ENCODE measurements at places on chromosomes 11 and 22.

DNA sequence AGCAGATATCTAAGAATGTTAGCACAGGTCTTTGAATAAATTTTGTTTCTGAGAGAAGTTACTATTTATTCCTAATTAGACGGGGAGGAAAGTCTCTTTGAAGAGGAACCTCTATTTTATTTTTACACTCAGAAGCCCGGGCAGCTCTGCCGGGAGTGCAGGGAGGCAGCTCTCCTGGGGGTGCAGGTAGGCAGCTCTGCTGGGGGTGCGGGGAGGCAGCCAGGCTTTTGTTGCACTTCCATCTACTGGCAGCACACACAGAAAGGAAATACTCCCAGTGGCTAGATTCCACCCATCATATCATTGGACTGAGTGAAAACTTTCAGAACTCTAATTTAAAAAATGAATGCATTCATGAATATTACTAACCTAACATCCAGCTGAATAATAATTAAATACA, 24.6 kb downstream of the OR10A6 start:
- no peak for DNase-seq

DNA sequence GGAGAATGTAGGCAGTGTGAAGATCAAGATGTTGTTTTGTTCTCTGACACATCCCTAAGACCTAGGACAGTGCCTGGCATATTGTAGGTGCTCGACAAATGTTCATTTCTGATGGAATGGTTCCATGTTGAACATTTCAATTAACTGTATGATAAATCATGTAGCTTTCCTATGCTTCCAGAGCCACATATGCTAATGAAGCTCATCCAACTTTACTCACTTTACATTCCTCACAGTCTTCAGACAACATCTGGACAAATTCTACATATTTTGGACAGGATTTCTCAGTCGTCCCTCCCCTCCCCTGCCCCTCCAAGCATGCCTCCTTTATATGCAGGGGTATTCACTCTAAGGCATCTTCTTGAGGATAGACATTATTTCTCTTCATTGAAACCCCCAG, 177.9 kb downstream of the BLID start:
- DNase-seq, result no peak

- DNase-seq, result no peak
Observed at GRCh38 chr11:61131186-61131585, 28.9 kb downstream of the CD5 start.

DNA sequence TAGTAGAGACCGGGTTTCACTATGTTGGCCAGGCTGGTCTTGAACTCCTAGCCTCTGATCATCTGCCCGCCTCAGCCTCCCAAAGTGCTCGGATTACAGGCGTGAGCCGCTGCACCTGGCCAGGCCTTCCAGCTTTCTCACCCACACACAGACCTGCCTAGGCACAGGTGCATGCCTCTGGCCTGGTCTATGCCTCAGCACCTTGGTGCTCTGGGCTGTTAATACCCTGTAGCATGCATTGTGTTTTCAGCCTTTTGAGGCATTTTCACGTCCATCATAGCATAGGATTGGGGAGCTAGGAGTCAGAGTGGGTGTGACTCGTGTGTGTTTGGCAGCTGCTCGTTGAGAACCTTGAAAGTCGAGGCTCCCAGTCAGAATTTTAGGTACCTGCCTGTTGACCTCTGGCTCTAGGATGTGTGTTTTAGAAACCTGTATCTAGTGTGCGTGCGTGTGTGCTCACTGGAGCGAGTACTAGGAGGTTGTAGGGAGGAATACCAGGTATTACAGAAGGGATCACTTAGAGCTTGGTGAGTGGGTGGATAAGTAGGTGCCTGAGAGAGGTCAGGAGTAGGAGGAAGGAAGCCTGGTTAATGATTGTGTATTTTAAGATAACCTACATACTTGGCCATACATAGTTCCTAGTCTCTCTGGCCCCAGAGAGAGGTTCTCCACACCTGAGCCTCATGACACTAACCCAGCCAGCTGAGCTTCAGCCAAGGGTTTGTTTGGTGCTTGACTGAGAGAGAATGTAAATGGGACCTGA, 20.0 kb downstream of the CRKL start:
- DNase-seq, result no peak

DNA sequence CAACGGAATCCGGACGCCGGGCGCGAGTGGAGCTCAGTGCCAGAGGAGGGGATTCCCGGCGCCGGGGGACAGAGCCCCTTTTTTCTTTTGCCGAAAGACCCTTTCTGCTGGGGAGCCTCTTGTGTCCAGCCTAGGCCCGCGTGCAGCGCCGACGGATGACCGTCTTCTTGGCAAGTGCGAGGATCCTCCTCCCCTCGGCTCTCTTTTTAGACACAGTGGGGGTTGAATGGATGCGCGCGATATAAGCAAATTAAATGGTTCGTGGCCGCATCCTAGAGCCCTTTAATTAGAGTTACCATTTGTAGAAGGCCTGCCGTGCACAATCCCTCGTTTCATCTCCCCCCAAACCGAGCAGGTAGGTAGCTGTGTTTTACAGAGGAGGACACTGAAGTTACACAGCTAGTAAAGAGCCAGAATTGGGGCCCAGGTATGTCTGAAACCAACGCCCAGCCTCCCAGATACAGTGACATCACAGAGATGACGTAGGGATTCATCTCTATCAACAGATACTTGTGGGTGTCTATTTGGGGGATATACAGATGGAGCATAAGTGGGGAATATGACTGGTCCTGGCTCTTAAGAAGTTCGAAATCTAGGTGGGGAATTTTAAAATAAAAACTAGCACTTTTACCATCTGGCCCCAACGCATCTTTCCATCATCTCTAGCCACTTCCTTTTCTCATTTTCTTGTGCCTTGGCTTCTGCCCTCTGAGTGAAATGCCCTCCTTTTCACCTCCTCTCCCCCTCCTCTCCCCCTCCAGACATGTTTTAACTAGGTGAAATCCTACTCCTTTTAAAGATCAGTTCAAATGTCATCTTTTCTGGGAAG, 875 bp downstream of the TCP11L1 start:
- DNase-seq, result no peak

DNA sequence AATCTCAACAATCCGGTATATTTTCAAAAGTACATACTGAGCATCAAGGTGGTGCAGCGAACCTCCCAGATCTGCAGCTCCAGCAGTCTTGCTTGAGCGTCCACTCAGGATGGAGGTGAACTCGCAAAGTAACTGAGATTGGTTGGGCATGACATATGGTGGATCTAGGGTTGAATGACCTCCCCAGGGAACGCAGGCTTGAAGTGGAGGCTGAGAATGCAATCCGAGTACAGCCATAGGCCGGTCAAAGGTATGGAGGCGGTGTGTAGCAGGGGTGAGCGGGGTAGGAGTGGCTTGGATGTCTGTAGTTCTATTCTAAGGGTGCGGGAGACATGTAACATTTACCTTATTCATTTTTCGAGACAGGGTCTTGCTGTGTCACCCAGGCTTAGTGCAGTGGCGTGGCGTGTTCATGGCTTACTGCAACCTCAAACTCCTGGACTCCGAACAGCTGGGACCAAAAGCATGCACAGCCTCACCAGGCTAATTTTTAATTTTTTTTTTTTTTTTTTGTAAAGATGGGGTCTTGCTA, 631 bp upstream of the C22orf39 start:
- no peak for DNase-seq

- no peak for DNase-seq
Observed at GRCh38 chr11:107198490-107199007, 180.3 kb upstream of the GUCY1A2 start.

DNA sequence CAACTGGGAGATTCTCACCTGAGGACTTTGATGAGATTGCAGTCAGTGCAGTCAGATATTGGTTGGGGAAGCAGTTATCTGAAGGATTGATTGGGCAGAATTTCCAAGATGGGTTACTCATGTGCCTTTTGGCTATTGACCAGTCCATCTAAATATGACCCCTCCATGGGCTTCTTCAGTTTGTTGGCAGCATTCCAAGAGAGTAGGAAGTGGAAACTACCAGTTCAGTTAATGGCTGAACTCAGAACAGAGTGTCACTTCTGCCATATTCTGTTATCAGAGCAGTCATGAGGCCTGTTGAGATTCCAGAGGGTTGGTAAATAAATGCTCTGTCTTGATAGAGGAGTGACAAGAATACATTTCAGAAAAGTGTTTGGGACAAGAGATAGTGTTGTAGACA, 71.0 kb downstream of the CYP2R1 start:
- DNase-seq, result no peak

DNA sequence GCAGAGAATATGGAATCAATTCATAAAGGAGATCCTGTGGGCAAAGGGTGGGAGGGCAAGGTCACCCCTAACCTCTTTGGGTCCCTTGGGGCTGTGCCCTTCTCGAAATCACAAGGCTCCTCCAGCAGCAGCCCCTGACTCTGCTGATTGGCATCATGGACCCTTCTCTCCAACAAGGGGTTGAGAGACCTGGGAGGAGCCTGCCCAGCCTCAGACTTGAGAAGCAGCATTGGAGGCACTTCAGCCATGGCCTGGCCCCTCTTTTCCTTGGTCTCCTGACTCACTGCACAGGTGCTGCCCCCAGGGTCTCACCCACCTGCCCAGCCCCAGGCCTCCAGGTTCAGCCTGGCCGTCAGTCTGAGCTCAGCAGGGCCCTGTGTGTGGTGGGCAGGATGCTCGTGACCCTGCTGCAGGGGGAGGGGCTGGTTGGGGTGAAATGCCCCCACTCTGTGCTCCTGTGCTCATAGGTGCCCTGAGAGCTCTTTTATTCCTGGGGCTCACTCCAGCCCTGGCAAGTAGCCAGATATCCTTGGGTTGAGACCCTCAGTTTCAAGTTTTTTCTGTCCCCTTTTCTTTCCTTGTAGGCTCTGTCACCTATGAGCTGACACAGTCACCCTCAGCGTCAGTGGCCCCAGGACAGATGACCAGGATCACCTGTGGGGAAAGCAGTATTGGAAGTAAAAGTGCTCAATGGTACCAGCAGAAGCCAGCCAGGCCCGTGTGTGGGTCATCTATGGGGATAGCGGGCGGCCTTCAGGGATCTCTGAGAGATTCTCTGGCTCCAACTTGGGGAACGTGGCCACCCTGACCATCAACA, 110.8 kb downstream of the GGTLC2 start:
- no peak for DNase-seq

DNA sequence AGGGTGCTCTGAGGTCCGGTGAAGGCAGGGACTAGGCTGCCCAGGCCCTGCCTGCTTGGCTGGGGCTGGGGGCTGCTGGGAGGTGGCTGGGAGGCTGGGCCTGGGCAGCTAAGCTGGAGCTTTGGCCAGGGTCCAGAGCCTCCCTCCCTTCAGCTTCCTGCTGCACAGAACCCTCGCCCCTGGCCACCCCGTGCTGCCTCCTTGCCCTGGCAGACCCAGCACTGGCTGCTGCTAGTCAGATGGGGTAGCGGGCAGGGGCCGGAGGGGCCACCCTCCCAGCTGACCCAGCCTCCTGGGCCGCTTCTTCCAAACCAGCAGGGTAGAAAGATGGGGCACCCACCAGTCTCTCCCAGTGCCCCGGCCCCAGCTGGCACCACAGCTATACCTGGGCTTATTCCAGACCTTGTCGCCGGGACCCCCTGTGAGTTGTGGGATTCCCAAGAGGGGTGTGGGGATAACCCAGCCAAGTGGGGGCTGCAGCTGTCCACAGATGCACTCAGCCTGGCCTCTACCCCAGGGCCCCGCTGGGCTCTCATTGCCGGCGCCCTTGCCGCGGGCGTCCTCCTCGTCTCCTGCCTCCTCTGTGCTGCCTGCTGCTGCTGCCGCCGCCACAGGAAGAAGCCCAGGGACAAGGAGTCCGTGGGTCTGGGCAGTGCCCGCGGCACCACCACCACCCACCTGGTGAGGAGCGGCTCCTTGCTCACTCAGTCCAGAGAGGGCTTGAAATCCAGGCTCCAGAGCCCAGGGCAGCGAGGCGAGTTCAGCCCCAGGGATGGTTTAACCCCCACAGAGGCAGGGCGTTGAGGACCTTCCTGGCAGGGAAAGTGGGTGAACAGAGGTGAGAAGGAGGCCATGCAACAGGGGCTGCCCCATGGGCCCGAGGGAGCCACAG, at the start of gene SYT8:
SYT8 (plus strand) TSS at position 212 of the 892 bp plus-strand sequence; CDS start at position 328, 116 bp downstream.
- DNase-seq, result no peak

DNA sequence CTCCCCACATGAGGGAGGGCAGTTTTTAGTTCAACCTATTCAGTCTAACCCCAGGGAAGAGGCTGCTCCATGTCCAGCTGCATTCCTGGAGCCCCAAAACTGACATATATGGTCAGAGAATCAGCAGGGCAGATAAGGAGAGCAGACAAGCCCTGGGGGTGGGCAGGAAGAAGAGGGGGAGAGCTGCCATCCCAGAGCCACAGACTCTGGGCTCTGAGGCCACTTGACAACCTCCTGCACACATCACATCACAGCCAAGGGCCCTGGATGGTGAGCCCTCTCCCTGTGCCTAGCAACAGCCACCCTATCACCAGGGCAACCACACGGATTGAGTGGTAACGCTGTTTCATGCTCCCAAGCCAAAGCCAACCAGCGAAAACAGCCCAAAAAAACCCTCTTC, 3.1 kb downstream of the ARHGAP1 start:
- DNase-seq, result no peak

GRCh38 chr11:17386331-17387084, 2.0 kb downstream of the KCNJ11 start:
- no peak for DNase-seq

DNA sequence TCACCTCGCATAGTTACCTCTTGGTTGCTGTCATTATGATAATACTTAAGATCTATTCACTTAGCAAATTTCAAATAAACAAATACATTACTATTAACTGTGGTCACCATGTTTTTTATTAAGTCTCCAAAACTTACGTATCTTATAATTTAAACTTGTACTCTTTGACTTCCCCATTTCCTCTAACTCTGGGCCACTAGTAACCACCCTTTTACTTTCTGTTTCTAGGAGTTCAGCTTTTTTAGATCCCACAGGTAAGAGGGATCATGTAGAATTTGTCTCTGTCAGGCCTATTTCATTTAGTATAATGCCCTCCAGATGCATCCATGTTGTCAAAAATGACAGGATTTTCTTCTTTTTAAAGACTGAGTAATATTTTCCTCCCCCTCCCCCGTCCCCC, 212.4 kb upstream of the C11orf87 start:
- no peak for DNase-seq

DNA sequence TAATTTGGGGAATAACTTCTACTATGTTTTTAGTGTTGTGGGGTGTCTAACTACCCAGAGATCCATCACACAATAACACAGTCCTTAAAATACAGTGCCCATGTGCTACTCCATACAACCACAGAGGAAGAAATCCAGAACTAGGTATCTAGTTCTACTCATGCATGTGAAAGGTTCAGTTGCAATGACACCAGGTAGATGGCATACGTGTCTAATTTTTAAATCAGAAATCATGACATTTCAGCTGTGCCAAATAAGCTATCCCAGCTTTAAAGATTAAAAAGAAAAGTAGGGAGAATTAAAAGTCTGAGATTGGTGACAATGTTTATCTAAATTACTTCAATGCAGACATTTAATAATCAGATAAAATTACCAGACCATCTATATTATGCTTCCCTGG, 122.2 kb downstream of the CD44 start:
- DNase-seq, result no peak

GRCh38 chr11:118853678-118854077, 30.0 kb upstream of the CXCR5 start:
- DNase-seq, result no peak

Data from NCI-H1417 treated with DMSO at 0.1 percent for 48 hours (cell line).